ENCODE measurements at places on chromosomes 16 and 17. TPM values are rescaled to one million over a fixed set of nuclear protein-coding genes. Genes with fewer than 3 reads are reported as not detected.

Gene SLC13A2
- not detected for total RNA-seq

GRCh38 chr16:48394355-48394703 is 9.1 kb upstream of the SIAH1 start:
- DNase-seq = no peak
- no peaks in the 10 kb centered on the region for H3K4me1 ChIP-seq
- H3K27ac ChIP-seq = no peak overlapping the region
- no peak overlapping the region for H3K4me3 ChIP-seq

Gene ECI1
- 32.9 TPM for total RNA-seq

- H3K27ac ChIP-seq = no peak overlapping the region
- peaks cover 92% of the 10 kb centered on the region for H3K4me1 ChIP-seq
- DNase-seq = peak; percentile 75
- no peaks in the 10 kb centered on the region for H3K27me3 ChIP-seq
Observed at GRCh38 chr17:41972571-41973407, 6.2 kb downstream of the CNP start.

Gene PRSS21
- 1.5 TPM for total RNA-seq

- H3K27ac ChIP-seq = no peak overlapping the region
- peaks cover 5% of the 10 kb centered on the region for H3K4me1 ChIP-seq
- no peak for DNase-seq
- no peak overlapping the region for H3K4me3 ChIP-seq
- peaks cover 1% of the 10 kb centered on the region for H3K27me3 ChIP-seq
Observed at GRCh38 chr17:1498233-1498632, 5.7 kb upstream of the MYO1C start.

GRCh38 chr17:80656590-80656989 is 112.0 kb downstream of the RPTOR start:
- no peaks in the 10 kb centered on the region for H3K27me3 ChIP-seq
- H3K4me3 ChIP-seq = no peak overlapping the region
- H3K36me3 ChIP-seq = no peaks in the 10 kb centered on the region
- no peak overlapping the region for H3K27ac ChIP-seq
- H3K4me1 ChIP-seq = no peaks in the 10 kb centered on the region

Gene KCNJ2
- total RNA-seq = 26.5 TPM

Measured in spleen (tissue), 13 donors.